ENCODE measurements at places on chromosomes 11 and 22.

DNA sequence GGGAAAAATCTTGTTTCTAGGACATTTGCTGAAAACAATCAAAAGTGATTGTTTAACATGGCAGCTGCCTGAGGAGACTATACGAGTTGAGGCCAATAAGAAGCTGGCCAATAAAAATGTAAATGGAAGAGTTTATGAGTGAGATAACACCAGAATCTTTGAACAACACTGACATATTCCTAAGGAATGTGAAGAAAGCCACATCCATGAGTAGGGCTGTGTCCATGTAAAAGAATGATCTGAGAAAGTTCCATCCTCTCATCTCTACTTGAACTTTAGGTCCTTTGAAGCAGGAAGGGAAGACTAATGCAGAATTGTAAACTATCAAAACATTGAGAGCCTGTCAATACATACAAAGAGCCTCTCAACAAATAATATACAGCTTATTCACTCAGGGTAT, 6.9 kb upstream of the CHORDC1 start:
- DNase-seq: no peak

- DNase-seq: no peak
Observed at GRCh38 chr11:130554241-130555055, 106.0 kb downstream of the ADAMTS15 start.

GRCh38 chr11:75334976-75335375, 16.5 kb downstream of the ARRB1 start:
- no peak for DNase-seq

- DNase-seq: no peak
Observed at GRCh38 chr11:21988477-21988876, 204.4 kb upstream of the ANO5 start.

GRCh38 chr11:12215181-12215593, 104.8 kb downstream of the MICAL2 start:
- DNase-seq: no peak

- DNase-seq: no peak
Observed at GRCh38 chr22:41920271-41920976, 5.5 kb upstream of the SHISA8 start.

DNA sequence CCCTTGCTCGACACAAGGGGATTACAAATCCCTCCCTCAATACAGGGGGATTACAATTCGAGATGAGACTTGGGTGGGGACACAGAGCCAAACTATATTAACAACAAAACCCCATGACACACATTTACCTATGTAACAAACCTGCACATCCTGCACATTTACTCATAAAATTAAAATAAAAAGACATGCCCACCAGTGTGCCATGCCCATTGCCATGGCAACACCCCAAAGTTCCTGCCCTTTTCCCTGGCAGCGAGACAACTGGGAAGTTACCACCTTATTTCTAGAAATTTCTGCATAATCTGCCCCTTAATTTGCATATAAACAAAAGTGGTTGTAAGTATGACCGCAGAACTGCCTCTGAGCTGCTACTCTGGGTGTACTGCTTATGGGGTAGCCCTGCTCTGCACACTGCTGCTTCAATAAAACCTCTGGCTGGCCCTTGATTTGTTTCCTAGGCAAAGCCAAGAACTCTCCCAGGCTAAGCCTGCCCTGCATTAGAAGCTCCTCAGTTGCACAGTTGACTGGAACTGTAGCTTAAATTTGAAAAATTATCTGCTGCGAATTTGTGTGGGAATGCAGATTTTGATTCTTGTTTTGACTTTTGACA, 8.6 kb upstream of the INCENP start:
- no peak for DNase-seq

DNA sequence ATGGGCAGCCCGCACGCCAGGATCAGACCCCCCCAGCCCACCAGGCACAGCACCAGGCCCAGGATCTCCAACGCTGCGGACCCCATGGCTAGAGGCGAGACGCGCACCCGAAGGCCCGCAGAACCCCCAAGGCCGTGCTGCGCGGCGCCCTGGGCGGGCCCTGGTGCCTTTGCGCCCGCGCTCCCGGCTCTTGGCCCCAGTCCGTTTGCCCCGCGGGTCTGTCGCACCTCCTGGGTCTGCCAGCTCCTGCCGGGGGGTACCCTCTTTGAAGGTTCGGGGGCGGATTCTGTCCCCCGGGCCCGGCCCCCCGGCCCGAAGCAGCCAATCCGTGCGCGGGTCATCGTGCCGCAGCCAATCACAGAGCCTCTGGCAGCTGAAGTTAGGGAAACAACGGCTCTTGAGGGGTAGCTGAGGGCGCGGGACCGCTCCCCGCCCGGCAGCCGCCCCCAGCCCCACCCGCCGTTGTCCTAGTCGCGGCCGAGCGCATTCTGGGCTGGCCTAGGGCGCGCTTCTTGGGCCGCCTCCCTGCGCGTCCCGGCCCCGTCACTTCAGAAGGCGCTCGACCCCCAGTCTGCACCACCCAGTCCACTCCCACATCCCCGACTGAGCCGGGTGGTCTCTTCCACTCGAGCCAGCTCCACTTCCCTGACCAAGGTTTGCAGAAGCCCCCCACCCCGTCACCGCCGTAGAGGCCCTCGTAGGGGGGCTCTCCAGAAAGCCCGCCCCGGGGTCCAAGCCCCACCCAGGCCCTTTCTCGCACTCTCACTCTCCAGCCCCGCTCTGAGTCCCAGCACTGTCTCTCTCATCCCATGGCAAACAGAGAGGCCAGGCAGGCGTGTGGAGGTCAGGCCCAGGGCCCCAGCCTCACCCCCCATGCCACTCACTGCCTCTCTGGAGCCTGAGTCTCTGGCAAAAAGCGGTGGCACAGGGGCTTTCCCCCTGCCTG, at the start of gene CLDN5:
CLDN5 (minus strand) TSS at position 241 of the 946 bp plus-strand sequence; CDS start at position 86, 155 bp downstream.
- DNase-seq: no peak

DNA sequence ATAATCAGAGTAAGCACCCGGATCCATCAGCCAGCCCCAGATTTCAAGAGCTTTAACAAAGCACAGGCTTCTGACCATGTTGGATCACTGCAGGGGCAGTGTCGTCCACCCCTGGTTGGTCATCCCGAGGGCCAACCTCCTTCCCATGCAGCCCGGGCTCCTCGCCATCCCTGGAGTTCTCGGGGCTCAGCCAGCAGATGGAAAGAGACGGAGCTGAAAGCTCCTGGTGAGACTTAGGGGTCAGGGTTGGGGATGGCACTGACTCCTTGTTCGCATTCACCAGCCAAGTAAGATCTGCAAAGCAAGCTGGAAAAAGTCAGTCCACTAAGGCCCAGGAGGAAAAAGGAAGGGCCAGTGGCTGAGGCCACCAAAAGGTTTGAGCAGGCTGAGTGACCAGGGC, 888.9 kb downstream of the BRD1 start:
- DNase-seq: no peak

GRCh38 chr11:39741066-39741465, 1718.4 kb downstream of the LRRC4C start:
- no peak for DNase-seq

DNA sequence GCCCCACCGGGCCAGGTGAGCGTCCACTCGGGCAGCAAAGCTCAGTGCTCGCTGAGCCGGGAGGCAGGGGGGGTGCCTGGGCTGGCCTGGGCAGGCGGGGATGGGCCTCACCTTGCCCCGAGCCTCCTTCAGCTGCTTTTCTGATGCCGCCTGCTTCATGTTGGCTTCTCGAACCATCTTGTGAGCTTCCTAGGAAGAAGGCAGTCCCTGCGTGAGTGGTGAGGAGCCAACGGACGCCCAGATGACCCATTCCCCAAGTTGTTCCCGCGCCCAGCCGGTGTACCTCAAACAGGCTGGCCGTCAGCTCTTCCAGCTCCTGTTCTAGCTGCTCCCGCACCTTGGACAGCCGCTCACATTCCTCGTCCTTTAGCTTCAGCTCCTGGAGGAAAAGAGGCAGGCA, 10.1 kb downstream of the RAB3IL1 start:
- DNase-seq: no peak

GRCh38 chr11:46639197-46639839, 22.0 kb downstream of the ATG13 start:
- no peak for DNase-seq

GRCh38 chr11:87675993-87676392, 499.2 kb downstream of the RAB38 start:
- no peak for DNase-seq

DNA sequence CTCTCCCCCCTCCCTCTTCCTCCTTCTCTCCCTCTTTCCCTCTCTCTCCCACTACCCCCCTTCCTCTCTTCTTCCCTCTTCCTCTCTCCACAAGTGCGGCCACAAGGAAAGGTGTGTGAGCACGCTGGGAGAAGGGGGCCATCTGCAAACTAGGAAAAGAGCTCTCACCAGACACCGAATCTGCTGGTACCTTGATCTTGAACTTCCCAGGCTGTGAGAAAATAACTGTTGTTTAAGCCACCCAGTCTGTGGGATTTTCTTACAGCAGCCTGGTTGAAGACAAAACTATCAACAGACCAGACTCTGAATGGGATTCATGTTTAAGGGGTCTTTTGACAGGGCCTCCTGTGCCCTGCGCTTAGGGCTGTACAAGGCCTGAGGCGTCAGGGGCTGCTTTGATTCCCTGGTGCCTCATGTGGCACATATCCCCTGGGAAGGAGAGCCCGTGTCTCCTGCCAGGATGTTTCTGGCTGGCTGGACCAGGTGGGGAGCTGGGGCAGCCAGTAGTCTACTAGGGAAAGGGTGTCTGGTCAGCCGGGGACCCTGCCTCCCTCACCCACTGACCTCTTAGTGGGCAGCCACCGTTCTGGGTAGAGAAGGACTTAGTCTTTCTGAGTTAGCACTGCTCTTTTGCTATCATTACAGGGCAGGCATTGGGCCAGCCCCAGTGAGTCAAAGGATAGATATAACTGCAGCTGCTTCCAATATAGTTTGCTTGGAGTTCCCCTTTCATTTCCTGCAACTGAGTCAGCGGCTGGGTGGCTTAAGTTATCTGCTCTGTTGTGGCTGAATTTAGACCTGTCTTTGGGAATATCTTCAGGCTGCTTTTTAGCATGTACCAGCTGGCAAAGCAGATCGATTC, 6.2 kb downstream of the PANX1 start:
- no peak for DNase-seq

- DNase-seq: no peak
Observed at GRCh38 chr11:114289779-114290178, 6.4 kb upstream of the NNMT start.

GRCh38 chr22:36330127-36330526, 57.6 kb downstream of the MYH9 start:
- DNase-seq: no peak

GRCh38 chr11:114366331-114367243, 33.7 kb downstream of the C11orf71 start:
- DNase-seq: no peak

GRCh38 chr11:57444362-57445121, 15.8 kb upstream of the RTN4RL2 start:
- no peak for DNase-seq

DNA sequence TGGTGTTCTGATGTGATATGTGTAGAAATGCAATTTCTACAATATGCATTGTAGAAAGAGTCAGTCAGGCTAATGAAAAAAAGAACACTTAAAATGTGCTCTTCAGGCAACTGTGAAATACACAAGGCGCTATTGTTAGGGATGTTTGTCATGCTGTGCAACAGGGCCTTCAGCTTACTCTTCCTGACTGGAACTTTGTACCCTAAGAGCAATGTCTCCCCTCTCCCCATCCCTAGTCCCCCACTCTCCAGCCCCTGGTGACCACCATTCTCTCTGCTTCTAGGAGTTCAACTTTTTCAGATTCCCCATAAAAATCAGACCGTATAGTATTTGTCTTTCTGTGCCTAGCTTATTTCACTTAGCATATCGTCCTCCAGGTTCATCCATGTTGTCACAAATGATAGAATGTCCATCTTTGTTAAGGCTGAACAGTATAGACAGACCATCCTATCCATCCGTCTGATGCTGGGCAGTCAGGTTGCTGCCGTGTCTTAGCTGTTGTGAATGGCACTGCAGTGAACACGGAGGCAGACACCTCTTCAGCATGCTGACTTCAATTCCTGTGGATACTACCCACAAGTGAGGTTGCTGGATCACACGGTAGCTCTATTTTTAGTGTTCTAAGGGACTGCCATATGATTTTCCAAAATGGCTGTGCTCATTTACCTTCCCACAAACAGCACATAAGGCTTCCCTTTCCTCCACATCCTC, 10.7 kb downstream of the NDUFV1 start:
- DNase-seq: no peak

DNA sequence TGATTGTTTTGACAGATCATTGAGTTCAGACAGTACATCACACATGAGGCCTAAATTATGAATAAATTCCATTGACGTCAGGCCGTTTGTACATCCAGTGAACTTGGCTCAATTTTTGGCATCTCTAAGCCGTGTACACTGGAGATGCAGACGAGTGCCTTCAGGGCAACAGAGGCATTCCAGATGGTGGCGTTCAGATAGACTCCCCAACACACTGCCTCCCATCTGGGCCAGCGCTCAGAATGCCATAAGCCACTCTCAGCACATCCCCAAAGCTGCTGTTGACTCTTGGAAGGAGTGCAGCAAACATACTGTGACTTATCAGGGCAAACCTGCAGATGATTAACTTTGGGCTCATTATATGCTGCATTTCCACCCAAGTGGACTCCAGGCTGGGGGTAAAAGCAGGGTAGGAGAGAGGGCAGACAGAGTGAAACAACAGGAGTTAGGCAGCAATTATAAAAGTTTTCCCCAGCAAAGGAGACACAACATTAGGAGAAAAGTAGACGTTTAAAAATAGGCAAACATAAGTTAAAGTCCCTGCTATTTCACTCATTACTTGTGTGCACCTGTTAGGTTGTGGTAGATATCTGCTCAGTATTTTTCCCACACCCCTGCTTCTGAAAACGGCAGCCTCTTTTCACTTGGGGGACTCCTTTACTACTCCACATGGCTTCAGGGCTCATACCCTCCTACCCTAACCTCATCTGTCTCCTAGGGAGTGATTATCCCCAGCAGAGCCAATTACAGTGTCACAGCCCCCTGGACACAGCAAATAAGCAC, 60.2 kb upstream of the PDE3B start:
- DNase-seq: no peak

DNA sequence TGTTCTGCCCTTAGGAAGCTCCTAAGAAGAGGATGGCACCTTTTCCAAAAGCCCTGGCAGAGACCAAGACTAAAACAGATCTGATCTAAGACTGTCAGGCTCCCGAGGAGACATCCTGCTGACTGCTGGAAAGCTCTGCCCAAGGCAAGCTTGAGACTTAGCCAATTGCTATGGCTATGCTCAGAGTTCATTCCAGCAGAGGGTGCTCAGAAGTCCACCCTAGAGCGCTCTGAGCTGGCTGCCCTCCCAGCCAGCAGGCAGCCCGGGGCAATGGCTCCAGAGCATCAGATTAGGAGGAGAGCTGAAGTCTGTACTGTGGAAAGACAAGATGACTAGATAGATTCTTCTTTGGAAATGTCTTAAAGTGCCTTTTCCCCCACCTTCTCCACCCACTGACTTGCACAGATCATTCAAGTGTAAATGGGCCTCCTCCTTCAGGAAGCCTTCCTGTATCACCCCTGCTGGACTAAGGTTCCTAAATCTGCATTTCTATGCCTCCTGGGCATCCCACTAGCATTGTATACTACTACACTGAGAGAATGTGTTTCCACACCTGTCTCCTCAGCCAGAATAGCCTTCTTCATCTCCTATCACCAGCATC, 23.4 kb downstream of the LRRC55 start:
- DNase-seq: no peak

Data from CD4-positive, alpha-beta T cell treated with Interleukin-10 for 1 hour (primary cell).